ENCODE measurements at places on chromosomes 4 and X.

DNA sequence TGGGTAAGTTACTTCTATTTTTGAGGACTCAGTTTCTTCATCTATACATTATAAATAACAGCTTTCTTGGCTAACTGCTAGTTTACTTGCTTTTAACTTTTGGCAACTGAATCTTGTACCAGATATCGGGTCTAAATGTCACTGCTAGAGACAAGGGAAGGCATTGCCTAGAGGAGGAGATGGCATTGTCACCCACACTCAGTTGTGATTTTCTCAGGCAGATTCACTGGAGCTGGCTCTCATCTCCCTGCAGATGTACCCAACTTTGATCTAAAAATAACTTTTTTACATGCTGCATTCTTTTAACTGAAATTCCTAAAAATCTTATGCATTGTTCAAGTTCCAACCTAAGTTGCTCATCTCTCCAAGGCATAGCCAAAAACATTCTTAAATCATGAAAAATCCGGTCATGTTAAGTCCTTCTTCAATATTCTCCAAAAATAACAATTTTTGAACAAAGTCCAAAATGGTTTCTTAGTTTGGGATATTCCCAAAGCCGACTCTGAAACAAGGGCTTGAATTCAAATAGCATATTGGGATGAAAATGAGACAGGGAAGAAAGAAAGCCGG lies 469.0 kb upstream of the BOD1L1 start:
- DNase-seq = no peak

DNA sequence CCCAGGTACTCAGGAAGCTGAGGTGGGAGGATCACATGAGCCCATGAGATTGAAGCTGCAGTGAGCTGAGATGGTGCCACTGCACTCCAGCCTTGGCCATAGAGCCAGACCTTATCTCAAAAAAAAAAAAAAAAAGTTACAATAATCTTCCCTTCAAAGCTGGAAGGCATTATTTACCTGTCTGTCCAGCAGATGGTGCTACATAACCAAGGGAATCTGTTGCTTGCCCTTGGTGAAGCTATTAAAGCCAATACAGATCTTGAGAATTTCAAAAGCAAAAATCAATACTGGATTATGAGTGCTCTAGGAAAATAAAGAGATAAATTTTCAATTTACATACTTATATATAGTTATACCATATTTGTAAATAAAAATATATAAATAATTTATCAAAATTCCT lies 25.9 kb downstream of the PKD2 start:
- no peak for DNase-seq

- no peak for DNase-seq
These were observed 1.8 kb downstream of the TLL1 start for GRCh38 chr4:165874791-165875371.

DNA sequence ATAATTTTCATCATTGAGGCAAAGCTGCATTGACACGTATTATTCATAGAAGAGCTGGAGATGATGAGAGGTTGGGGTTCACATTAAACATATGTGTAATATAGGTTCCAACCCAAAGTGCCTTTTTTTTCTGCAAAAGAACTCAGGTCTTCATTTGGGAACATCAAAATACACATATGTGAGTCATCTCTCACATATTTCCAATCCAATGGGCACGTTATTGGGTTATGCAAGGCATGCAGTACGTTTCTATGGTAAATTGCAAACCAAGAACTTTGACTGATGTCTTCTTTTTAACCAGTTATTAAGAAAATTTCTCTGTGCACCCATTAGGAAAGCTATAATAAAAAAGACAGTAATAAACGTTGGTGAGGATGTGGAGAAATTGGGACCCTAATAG lies 150.3 kb upstream of the FAM9B start:
- DNase-seq = no peak

- DNase-seq = no peak
These were observed 45.5 kb downstream of the MTHFD2L start for GRCh38 chr4:74203467-74203866.

DNA sequence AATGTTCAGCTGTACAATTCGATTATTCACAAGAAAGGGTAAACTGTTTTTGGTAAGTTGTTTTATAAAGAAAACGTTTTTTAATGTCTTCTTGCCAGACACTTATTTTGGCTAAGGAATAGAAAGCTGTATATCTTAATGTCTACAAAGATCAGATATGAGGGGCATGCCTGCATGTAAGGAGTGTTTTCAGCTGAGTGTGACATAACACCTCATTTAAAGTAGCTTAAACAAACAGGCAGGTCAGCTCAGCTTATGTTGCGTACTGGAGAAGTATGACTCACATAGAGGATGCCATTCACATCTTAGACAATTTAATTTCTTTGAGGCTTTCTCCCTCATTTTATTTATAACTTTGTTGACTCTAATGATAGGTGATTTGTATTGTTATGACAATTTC lies 30.4 kb downstream of the LAMTOR3 start:
- no peak for DNase-seq

GRCh38 chr4:71235311-71236201 lies 103.3 kb upstream of the SLC4A4 start:
- no peak for DNase-seq

- no peak for DNase-seq
These were observed 26.6 kb upstream of the PRPS1 start for GRCh38 chrX:107601759-107602158.

DNA sequence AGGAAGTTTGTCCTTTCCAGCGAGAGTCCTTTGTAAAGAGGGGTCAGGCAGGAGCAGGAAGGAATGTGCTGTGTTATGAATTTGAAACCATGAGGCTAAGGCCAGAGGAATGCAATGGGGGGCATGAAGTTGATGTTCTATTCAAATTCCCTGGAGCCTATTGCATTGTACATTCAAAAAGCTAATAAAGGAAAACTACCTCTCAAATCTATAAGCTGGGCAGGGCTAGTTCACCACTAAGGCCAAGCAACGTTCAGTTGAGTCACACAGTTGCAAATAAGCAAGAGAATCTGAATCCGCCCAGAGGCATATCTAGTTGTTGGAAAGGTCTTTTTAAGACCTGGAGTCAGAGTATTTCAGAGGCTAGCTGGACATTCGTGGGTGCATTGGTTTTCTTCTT lies 148.3 kb downstream of the DCTD start:
- no peak for DNase-seq

- no peak for DNase-seq
These were observed 3.3 kb downstream of the PCDH10 start for GRCh38 chr4:133152330-133152821.

- DNase-seq = no peak
These were observed at the start of gene SPATA18 for GRCh38 chr4:52051213-52051614. TSS of gene SPATA18 (plus strand) at chr4:52051304. CDS start at chr4:52051705, 401 bp downstream.

DNA sequence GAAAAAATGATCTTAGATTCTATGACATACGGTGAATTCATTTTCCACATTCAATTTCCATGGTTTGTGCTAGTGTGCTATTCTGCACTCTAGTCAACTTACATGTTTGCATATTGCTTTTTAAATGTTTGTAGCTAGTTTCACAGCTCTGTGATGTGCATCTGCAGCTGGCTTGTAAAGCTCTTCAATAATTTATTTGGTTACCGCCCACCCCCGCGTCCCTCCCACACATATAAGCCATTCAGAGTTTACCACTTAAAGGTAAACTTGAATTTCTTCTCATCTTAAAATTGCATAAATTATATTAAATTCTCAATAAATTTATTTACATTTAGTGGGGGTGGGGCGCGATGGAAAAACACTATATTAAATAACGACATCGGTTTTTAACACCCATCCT lies 291 bp upstream of the NBDY start:
- DNase-seq = no peak

DNA sequence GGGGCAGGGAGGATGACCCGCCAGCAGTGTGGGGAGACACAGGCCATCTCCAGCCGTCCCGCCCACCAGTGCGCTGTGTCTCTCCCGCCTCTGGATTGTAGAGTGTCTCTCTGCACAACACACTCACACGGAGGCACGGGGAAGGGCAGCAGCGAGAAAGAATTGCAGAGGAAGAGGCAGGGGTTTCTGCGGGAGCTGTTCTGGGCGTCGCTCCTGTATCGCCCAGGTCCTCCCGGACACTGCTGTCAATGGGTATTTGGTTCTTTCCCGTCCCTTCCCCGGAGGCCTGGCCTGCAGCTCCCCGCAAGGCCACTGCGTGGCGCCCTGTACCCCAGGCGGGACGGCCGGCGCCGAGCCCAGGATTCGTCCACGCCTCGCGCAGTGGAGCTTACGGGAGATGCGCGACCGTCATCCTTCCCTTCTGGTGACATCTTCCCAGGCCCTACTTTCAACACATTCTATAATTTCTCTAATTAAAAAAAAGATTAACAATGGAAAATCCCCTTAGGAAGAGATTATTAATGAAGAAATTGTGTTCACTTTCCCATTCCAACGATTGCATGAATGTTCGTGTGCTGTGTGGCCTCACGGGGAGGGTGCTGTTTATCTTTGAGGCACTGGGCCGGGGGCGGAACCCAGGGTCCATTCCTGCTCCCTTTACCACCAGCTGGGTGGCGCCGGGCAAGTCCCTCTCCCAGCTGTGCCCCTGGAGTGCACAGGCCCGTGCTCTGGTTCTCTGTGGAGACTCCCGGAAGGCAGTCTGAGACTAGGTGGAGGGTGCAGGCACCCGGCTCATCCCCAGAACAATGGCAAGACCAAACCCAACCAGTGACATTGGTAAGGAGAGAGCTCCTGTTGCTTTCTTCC lies 95.7 kb downstream of the CPZ start:
- DNase-seq = peak; percentile 4

DNA sequence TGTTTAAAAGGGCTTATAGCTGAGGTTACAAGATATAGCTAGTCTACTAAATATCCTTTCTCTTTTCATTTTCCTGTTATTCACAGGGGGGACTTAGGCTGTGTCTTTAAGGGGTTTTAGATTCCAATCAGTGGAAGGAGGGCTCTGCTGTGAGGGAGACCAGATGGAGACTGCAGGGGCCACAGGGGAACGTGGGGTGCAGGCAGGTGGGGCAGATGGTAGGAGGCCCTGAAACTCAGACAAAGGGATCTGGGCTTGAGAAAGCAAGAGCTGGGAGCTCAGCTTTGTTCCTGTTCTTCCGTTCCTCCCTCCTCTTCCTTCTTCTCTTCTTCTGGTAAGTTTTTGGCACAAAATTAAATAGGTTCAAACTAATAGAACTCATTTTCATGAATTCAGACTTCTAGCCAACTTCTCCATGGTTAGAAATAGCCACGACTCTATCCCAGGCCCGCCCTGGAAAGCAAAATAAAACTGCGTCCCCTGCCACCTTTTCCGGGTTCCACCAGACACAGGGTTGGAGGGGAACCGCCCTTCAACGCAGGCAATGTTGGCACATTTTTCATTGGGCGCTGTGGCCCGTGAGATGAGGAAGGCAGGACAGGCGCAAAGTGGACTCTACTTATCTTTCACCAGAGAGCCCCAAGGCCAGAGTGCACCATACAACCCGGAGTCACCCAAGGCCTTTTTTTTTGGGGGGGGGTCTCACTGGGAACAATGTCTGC lies 3.5 kb upstream of the TMSB4X start:
- DNase-seq = no peak

- DNase-seq = no peak
These were observed 521.1 kb downstream of the CCSER1 start for GRCh38 chr4:90648311-90648710.

DNA sequence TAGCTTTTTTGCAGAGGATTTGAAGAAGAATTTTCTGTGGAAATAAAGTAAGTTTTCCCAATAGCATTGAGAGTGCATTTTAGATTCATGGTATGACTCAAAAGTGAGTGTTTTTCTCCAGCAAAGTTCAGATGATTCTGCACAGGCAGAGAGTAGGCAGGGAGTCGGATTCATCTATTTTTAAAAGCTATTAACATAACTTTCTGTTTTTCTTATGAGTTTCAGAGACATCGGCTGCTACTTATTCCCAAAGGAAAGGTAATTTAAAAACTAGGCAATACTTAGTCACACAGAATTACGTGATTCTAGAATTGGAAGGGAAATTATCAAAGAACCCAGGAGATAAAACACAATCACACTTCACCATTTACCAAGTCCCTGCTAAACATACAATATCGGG lies 4.4 kb downstream of the CCDC110 start:
- DNase-seq = no peak

DNA sequence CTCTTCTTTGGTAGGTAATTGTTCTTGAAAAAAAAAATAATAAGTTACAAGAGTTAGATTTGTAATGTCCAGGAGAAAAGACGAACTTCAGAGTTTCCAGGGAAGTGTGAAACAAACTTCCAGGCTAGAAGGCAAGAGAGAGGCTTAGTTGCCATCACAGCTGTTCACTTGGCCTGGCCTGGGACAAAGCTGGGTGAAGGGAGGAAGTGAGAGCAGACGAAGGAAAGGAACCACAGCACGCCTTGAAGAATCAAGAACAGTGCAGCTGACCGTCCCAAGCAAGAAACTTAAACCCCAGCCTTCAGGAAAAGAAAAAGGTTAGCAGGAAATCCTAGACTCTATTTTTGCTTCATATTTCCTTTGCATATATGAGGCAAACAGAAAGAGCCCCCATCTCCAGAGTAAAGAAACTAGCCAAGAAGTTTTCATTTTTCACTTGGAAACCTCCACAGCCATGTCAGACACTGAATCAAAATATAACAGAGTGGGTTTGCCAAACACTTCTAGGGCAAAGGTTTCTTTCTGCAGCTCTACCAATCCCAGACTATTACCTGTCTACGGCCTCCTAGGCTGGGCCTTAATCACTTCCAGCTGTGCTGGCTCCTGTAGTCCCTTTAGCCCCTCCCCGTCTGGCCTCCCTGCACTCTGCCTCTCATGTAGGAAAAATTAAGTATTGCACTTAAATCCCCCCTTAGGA lies 209.6 kb downstream of the SPATA18 start:
- DNase-seq = peak; percentile 24

DNA sequence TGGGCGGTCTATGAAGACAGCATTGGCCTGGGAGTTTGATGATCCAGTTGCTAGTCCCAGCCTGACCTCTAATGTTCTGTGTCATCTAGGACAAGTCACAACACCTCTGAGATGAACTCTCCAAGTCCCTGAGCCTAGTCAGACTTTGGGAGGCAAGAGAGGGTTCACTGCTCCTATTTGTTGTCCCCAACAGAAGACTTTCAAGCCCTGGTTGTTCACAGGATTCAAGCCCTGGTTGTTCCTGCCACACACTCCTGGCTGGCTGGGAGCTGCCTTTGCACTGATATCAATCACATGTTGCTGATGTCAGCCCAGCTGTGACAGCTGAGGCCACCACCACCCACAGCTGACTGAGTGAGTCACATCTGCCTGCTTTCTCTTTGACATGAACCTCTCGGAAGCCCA lies 253.2 kb upstream of the RASGEF1B start:
- no peak for DNase-seq

GRCh38 chr4:51960486-51960885 lies 59.7 kb downstream of the LRRC66 start:
- no peak for DNase-seq

- DNase-seq = no peak
These were observed 772 bp downstream of the CYP4V2 start for GRCh38 chr4:186192066-186192612.

GRCh38 chr4:62410371-62411003 lies 1210.4 kb downstream of the ADGRL3 start:
- no peak for DNase-seq

GRCh38 chr4:74109870-74110605 lies 11.0 kb upstream of the CXCL2 start:
- no peak for DNase-seq

- DNase-seq = no peak
These were observed 177.4 kb upstream of the MAMLD1 start for GRCh38 chrX:150185766-150186165.

All from NCI-H446 (cell line).